Kidney epithelial cell (primary cell): ENCODE measurements at places on chromosomes 2 and 18. TPM values are rescaled to one million over a fixed set of nuclear protein-coding genes. Genes with fewer than 3 reads are reported as not detected.

The PECR gene
- 17.6 and 18.4 TPM in 2 replicates for total RNA-seq

- no peak for DNase-seq
Observed at GRCh38 chr18:30925795-30926194, 116.7 kb downstream of the DSC3 start.

- DNase-seq = no peak
Observed at GRCh38 chr2:216274194-216274840, 98.0 kb downstream of the MARCHF4 start.

- no peak for DNase-seq
Observed at GRCh38 chr2:86020984-86021383, 84.7 kb downstream of the POLR1A start.

DNA sequence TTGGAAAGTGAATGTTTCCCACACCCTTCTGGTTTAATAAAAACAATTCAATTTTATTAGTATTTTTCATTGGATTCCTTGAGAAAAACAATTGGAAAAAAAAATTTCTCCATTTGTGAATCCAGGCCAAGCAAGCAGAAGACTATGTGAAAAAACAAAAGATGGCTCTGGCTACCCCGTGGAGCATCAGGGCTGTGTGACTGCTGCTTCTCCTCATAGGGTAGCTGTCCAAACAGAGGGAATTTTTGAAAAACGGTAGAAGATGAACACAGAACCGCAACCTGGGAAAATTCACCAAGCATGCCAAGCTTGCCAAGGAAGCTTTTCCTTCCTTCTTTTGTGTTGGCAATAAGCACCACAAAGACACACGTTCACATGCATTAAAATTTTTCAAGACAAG is 71.3 kb upstream of the ACVR2A start:
- DNase-seq = no peak

GRCh38 chr2:27606611-27607010 is 22.2 kb downstream of the CCDC121 start:
- DNase-seq = no peak

DNA sequence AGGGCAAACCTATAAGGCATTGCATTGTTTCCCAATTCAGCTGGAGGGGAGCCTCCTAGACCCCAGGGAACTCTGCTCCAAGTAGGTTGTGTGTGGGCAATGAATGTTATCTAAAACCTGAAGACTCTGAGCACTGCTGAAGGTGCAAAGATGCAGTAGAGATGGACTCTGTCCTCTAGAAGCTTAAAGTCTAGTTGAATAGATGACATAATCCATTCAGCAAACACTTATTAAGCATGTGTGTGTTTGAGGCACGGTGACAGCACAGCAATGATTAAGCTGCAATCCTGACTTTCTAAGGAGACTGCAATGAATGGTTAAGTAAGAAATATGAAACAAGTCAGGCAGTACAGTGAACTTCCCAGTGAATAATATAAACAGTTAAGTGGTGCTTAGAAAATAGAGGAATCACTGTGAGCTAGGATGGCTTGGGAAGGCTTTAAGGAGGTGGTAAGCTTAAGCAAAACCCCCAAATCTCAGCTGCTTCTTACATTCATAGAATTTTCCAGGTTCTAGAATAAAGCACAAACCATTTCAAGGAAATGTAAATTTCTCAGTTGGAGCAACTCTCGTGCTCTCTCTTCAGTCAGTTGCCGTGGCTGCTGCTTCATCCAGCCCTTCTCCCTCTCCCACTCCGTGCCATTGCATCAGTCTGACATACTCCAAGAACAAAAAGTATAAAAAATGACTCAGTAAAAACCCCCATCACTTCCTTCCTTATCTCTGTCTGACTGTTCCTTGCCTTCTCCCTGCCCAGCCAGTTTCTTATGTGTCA is 19.1 kb downstream of the MXD1 start:
- DNase-seq = peak; percentile 48
